ENCODE measurements at places on chromosomes 3 and 15. TPM values are rescaled to one million over a fixed set of nuclear protein-coding genes. Genes with fewer than 3 reads are reported as not detected.

Gene SPPL2A
- total RNA-seq, result 33.4 TPM

Gene SIDT1
- 38.3 TPM for total RNA-seq

Gene KATNBL1
- total RNA-seq, result 9.3 TPM

Gene FAH
- 1.9 TPM for total RNA-seq

Gene RTP3
- total RNA-seq, result not detected

Gene SCN11A
- 0.08 TPM for total RNA-seq

Gene CCR3
- total RNA-seq, result not detected

Gene INSYN1
- total RNA-seq, result not detected

Gene PP2D1
- total RNA-seq, result not detected

Gene IL12A
- total RNA-seq, result 2.9 TPM

Gene ROPN1B
- not detected for total RNA-seq

Gene CFAP44
- 6.6 TPM for total RNA-seq

Gene SST
- not detected for total RNA-seq
